H1 (cell line): ENCODE measurements at places on chromosomes 6 and 20.

DNA sequence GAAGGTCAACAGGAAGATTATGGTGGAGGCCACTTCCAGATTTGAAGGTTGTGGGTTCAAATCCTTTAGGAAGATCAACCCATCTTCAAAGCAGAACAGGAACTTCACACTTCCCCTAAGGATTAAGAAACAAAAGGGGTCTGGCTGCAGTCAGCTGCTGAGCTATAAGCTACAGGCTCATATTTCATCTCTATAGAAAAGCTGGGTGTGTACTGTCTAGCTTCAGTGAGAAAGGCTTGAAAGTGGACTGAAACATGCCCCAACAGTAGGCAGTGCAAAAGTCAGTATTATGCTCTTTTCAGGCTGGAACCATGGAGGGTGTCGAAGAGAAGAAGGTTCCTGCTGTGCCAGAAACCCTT lies 60.1 kb upstream of the SPDEF start:
- no peak for DNase-seq

GRCh38 chr6:135673501-135674309 lies 176.2 kb upstream of the AHI1 start:
- DNase-seq, result no peak

- no peak for DNase-seq
Measured at GRCh38 chr6:126118058-126118755, 131.9 kb downstream of the TRMT11 start.

GRCh38 chr20:11008444-11009033 lies 334.7 kb upstream of the JAG1 start:
- DNase-seq, result no peak

- DNase-seq, result no peak
Measured at GRCh38 chr6:138559143-138559542, 59.8 kb upstream of the NHSL1 start.

- DNase-seq, result peak; percentile 43
Measured at GRCh38 chr6:84052204-84052882, 18.8 kb downstream of the MRAP2 start.

GRCh38 chr6:45494416-45495135 lies 116.8 kb upstream of the SUPT3H start:
- DNase-seq, result no peak

GRCh38 chr20:25692499-25692898 lies 4.2 kb downstream of the ZNF337 start:
- no peak for DNase-seq

DNA sequence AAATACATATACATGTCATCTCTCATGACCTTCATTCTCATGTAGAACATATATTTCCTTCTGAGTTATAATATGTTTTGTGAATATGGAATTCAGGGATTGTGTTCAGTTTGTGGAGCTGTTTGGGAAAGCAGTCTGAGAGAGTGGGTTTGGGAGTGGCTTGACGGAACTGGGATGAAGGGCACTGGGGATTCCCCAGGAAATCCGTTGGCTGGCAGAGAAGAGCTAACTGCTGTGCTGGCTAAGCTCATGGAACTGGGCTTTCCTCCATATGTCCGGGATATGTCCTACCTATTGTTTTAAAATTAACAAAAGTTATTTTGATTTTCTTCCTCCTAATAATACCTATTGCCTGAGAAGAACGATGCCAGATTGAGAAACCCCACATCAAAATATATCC lies 359.5 kb upstream of the FLRT3 start:
- DNase-seq, result no peak

GRCh38 chr6:150991487-150991886 lies 126.0 kb downstream of the MTHFD1L start:
- no peak for DNase-seq

DNA sequence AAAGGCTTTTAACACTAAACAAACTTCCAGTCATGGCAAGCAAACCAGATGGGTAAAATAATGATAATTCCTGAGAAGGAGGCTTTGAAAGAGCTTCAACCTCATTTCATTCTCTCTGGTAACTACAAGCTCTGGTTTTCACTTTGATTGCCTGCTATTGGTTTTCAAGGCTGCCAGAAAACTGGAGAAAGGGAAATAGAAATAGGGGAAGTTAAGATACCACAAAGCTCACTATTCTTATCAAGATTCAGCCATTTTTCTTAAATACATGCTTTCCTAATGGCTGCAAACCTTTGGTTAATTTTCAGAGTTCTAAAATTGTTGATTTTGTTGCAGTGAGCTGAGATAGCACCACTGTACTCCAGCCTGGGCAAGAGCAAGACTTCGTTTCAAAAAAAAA lies 42.5 kb upstream of the NELFCD start:
- no peak for DNase-seq

DNA sequence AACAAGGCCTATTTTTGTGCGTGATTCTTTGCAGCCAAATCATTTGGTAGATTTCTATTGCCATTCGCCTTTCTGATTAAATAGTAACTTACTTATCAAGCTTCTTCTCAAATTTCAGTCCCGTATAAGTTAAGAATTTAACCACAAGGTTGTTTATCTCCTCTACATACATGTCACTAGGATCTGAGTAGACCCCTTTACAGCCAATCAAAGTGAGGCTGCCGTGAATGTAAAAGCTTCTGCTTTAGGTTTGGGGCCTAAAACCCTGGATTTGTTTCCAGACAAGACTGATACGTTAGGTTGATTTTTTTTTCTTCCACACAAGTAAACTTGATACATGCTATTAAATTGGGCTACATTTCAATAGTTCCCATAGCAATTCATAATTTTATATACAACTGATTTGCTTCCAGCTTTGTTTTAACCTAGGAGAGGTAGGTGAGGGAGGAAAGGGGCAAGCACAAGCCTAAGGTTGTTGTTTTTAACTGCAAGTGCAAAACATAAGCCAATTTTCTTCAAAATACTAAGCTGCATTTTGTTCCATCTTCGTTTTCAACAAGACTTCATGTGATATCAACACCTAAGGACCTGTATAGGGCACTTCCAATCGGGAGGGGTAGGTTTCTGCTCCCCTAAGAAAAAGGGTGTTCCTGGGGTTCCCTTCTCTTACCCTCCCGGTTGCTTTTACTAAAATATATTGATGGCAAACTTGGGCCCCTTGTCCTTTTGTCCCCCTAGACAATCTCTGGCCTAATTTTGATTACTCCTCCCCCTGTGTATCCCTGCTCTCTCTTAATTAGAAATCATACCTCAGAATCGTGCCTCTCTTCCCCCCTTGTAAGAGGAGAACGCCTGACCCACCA lies 1.7 kb downstream of the RANBP9 start:
- DNase-seq, result no peak

DNA sequence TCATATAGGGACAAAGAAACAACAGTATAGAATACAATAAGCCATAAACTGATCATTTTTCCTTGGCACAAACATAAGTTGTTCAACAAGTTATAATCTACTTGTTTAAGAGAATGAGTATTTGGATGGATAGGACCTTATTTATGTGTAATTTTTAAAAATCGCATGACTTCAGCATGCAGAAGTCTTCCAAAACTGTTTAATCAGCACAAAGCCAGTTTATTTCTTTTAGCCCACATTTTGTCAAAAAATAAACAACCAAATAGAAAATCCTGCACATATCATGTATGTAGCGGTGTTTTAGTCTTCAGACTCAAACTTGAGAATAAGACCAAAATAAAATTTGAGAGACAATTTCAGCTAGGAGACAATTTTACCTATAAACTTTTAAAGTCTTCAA lies 304.7 kb downstream of the TRDN start:
- no peak for DNase-seq

- DNase-seq, result no peak
Measured at GRCh38 chr20:63123331-63123741, 92.6 kb downstream of the YTHDF1 start.

GRCh38 chr6:50404643-50405042 lies 308.7 kb upstream of the TFAP2D start:
- DNase-seq, result no peak

- DNase-seq, result no peak
Measured at GRCh38 chr20:46028772-46029371, at the start of gene SLC12A5. Gene SLC12A5 (plus strand): TSS chr20:46029215. CDS start chr20:46029345, 130 bp downstream.

DNA sequence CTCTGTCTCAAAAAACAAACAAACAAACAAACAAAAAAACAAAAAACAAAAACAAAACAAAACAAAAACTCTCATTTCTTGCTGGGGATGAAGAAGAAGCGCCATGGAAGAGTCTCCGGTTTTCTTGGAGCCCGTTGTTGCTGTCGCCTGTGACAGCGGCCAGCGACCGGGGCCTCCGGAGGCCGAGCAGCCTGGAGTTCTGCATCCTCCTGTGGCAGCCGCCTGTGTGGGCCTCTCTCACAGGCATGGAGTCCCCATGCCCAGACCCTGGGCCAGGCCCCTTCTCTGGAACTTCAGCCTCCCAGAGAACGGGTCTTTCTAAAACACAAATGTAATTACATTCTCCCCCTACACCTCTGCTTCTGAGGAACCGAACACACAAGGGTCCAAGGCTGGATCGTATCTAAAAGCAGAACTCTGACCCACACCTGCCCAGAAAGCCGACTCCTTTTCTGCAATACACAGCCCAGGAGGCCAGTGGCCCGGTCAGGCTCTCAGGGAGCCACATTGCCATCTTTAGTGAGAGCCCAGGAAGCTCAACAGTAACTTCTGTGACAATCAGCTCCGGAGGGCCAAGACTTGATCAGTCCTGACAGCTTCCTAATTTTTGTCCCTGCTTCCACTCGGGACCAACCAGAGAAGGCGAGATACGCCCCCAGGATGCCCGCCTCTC lies 18.5 kb downstream of the DACT2 start:
- DNase-seq, result no peak

DNA sequence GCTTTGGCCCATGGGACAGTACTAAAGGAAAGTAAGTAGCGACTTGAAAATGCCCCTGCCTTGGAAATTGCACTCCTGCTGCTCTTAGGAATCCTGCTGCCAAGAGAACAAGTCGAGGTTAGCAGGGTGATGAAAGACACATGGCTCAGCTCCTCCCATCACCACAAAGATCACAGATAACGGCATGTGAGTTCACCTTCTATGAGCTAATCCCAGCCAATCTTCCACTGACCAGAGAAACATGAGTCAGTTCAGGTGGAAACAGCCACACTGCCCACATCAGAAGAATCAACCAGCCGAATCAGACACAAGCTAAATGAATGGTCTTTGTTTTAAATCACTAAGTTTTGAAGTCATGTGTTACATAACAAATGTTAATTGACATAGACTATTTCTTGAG lies 106.3 kb downstream of the PRKN start:
- DNase-seq, result no peak

GRCh38 chr6:160305926-160306713 lies 42.1 kb upstream of the SLC22A3 start:
- DNase-seq, result no peak

GRCh38 chr20:60999250-60999649 lies 252.8 kb upstream of the CDH4 start:
- DNase-seq, result no peak

DNA sequence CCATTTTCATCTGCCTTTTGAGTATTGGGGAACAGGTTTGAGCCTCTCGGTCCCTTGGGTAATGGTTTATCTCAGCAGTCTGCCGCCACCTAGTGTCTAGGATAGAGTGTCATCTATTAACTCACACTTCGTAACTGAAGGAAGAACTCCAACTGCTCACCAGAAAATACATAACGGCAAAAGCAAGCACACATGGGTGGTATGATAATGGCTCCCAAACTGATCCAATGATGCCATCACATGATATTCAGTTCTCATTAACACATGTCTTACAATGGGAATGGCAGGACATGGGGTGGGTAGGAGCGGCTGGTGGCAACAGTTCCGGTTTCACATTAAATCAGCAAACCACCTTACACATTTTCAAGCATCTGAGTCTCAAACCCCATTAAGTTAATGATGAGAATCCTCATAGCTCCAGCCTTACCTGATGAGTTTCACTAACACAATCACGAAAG lies 110.7 kb upstream of the PHACTR1 start:
- DNase-seq, result no peak

DNA sequence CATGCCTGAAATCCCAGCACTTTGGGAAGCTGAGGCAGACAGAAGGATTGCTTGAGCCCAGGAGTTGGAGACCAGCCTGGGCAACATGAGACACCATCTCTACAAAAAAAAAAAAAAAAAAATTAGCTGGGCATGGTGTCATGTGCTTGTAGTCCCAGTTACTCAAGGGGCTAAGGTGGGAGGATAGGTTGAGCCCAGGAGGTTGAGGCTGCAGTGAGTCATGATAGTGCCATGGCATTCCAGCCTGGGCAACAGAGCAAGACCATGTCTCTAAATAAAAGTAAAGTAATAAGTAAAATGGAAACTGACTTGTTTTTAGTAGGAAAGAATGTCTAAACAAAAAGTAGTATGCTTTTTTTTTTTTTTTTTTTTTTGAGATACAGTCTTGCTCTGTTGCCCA lies 240.7 kb downstream of the ARID1B start:
- no peak for DNase-seq

- DNase-seq, result no peak
Measured at GRCh38 chr6:5213836-5214235, 46.9 kb downstream of the LYRM4 start.

- DNase-seq, result peak; percentile 44
Measured at GRCh38 chr20:41181567-41181966, 44.2 kb downstream of the PLCG1 start.

- DNase-seq, result no peak
Measured at GRCh38 chr6:101689156-101689555, 295.6 kb downstream of the GRIK2 start.

- no peak for DNase-seq
Measured at GRCh38 chr6:66623050-66623449, 916.0 kb upstream of the EYS start.

DNA sequence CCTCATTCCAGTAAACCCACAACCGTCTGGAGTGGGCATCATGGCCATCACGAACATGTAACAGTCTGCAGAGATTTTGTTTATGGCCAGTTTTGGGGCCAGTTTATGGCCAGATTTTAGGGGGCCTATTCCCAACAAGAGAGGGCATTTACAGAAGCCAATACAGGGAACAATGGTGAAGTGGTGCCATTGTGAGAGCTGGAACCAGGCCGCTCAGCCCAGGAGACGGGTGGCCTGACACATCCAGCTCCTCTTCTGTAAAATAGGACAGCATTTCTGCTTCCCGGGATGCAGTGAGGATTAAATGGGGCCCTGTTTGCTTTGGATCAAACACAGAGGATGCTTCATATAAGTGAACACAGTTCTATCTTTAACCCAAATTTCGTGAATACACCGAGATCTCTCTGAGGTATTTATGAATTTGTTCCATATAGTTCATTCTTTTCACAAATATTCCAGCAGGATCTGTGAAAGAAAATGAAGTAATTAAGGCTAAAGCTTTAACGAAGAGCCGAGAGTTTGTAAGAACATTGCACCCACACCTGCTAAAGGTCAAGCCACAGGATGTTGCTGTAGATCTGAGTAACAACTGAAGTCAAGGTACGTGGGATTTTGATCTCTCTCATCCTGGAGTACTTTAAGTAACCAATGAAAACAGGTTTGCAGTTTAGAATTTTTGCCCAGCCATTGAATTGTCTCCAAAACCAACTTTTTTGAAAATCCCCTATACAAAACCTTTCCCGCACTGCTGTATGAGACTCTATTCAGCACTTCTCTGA lies 14.5 kb upstream of the SIRPG start:
- peak; percentile 3 for DNase-seq
